ENCODE measurements at places on chromosomes 1 and 21.

DNA sequence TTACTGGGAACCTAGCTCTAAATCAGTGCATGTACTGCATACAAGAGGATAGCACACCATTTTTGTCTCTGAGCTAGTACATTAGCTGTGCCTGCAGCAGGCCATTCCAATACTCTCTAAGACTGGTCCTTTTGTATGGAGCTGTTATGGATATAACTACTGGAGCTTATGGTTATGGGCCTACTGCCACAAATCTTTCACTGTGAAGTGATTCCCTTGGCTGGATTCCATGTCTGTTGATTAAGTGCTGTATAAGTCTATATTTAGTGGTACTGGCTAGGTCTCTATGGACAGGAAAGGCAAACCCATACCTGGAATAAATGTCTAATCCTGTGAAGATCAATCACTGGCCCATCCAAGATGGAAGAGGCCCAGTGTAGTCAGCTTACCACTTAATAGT is 12.0 kb downstream of the ZFYVE9 start:
- DNase-seq, result no peak

- DNase-seq, result no peak
Measured at GRCh38 chr1:10767282-10767681, 29.2 kb downstream of the CASZ1 start.

GRCh38 chr1:227428803-227429202 is 110.5 kb upstream of the CDC42BPA start:
- DNase-seq, result no peak

DNA sequence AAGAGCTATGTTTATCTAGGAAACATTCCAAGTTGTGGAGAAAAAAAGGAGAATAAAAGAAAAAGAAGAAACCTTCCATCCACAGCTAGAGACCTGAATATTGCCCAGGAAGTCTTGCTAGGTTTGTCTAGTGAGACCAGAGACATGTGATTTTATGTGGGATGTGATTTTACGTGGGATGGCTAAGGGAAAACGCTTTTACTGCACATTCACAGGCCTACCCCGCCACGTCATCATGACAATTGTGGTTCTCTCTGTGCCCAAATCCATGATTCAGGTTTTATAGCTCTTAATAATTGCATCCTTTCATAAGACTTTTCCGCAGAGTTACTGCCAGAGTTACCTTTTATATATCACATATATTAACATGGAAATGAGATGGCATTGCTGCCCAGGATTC is 86.4 kb upstream of the SSX2IP start:
- no peak for DNase-seq

DNA sequence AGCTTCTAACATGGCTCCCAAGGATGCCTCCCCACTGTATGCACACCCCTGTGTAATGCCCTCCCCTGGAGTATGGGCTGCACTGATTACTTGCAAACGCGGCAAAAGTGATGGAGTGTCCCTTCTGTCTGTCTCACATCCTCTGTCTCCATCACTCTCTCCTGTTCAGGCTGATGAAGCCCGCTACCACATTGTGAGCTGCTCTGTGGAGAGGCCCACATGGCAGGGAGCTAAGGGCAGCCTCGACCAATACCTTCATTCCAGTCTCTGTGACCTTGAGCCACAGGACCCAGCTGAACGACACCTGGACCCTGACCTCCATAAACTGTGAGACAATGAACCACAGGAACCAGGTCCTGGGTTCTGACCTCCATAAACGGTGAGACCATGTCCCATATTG is 154.1 kb upstream of the ETV3 start:
- DNase-seq, result no peak

GRCh38 chr1:88985032-88985431 is 7.4 kb downstream of the KYAT3 start:
- DNase-seq, result no peak

DNA sequence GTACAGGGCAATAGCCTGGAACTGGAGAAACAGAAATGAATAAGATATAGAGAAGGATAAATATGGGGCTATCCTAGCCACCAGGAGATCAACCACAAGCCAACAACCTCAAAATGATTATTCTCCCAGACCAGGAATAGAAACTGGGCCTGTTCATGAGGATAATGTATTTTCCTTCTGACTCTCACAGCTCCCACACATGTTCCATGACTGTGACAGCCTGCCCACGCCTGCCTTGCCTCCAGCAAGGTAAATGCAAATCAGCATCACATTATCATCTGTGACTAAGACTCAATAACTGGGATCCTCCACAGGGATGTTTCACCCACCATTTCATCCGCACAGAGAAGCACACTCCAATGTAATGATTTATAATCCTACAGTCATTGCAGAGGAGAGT is 3.3 kb downstream of the ENSA start:
- DNase-seq, result no peak

GRCh38 chr1:204619721-204620120 is 65.8 kb downstream of the LRRN2 start:
- no peak for DNase-seq

DNA sequence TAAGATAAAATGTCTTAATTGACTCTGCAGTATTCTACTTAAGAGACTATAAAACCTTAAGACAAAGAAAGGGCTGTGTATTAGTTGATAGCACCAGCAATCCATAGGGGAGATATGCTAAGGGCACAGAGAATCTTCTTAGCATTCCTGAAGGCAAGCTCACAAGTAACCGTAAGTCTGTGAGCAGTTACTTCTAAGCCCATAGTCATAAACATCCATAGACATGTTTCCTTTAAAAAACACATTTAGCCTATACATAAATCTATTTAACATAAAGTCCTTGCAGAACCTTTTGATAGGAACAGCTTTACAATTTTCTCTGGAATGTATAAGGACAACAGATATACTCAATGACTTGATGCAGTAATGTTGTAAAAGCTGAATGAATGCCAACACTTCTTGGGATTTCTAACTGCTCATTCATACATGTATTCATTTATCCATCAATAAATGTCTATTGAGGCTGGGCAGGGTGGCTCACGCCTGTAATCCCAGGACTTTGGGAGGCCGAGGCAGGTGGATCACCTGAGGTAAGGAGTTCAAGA is 6.3 kb upstream of the ERRFI1 start:
- DNase-seq, result no peak

DNA sequence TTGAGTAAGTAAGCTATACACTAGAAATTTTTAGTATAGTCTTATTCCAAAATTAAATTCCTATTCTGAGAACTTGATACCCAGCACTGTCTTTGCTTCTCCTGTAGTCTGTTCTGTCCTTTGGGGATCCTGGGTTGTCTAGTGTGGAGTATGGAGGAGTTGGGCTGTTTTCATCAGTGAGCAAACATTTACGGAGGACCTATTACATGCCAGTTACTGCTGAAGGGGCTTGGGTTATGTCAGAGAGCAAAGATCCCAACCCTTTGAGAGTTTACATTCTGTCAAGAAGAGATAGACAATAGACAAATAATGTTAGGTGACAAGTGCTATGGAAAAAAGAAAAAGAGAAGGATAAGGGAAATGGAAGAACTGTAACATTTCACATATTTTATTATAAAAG is 9.0 kb downstream of the TRAPPC10 start:
- DNase-seq, result no peak

- no peak for DNase-seq
Measured at GRCh38 chr1:107459204-107459904, 318.5 kb downstream of the NTNG1 start.

DNA sequence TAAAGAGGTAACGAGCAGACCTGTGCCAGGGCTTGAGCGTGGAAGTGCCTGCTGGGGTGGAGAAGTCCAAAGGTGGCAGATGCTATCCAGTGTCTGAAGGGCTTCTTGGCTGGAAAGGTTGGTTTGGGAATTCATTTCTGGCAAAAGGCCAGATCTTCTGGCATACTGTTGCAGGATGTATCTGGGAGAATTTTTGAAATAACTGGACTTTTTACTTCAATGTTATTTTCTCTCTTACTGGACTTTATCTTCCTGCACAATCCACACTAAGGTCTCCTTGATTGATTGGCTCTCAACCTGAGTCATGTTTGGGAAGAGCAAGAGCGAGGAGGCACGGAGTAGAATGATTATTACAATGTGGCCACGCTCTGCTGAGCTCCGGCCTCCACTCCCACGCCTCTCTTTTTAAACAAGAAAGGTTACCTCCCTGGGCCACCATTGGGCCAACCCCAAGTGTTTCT is 278.4 kb downstream of the TM2D1 start:
- no peak for DNase-seq

DNA sequence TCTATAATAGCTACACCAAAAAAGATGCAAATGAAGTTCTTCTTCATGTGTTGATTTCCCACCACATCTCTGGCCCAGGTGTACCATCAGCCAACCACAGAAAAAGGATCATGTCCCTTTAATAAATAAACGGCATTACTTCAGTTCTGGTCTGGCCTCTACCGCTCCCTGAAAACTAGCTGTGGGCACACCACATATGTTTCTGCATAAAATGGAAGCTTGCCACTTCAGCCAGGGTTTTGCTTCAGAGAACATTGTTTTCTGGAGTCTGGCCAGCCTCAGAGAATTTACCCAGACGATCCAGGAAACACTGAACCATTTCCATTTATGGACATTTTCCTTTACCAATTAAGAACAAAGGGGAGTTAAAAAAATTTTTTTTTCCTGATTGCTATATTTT is 5.8 kb upstream of the LAMC2 start:
- no peak for DNase-seq

- DNase-seq, result no peak
Measured at GRCh38 chr1:11571906-11572616, 82.2 kb downstream of the FBXO2 start.

DNA sequence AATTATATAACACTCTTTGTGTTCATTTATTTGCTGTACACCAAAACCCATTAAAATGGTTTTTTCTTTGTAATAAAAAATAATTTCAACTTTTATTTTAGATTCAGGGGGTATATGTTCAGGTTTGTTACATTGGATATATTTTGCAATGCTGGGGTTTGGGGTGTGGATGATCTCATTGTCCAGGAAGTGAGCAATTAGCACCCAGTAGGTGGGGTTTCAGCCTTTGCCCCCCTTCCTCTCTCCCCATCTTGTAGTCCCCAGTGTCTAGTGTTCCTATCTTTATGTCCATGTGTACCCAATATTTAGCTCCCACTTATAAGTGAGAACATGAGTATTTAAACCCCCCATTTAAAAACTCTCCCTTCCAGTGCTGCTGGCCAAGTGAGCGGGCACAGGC is 184.6 kb downstream of the RHOU start:
- DNase-seq, result no peak

- peak; percentile 93 for DNase-seq
Measured at GRCh38 chr21:33198346-33199099, 31.2 kb upstream of the IFNAR2 start.

GRCh38 chr1:203643213-203644045 is 16.8 kb downstream of the ATP2B4 start:
- no peak for DNase-seq

DNA sequence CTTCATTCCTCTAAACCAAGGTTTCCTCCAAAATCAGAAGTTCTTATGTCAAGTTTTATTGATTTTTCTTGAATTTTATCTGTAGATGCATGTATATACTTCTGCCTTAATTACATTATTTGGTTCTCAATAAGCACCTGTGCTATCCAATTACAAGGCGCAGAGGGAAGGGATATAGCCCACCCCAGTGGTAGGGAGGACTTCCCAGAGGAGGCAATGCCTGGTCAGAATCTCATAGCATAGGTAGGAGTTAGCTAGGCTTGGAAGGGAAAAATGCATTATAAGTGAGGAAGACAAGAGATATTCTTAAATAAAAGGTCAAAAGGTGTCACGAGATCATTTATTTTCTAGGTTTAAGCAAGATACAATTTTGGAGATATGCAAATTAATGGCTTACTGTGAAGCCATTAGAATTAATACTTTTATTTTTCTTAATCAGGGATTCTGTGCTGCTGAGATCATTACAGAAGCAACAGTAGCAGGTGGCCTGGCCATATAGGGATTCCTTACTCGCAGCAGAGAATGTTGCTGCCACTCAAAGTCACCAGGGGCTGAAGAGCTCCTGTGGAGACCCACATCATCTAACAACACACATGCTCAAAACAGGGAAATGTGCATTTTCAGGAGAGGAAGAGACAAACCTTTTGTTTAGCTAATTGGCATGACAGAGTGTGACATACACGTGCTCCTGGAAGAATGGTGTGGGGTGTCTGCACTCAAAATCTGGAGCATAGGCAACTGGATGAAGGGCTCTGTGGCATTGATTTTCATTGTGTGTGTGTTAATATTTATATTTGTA is 178.3 kb downstream of the ATG4C start:
- no peak for DNase-seq

- no peak for DNase-seq
Measured at GRCh38 chr1:18265641-18266040, 158.0 kb downstream of the IGSF21 start.

- no peak for DNase-seq
Measured at GRCh38 chr1:6858596-6858995, 73.3 kb downstream of the CAMTA1 start.

- DNase-seq, result peak; percentile 68
Measured at GRCh38 chr1:155909894-155910293, 1.3 kb downstream of the RIT1 start.

DNA sequence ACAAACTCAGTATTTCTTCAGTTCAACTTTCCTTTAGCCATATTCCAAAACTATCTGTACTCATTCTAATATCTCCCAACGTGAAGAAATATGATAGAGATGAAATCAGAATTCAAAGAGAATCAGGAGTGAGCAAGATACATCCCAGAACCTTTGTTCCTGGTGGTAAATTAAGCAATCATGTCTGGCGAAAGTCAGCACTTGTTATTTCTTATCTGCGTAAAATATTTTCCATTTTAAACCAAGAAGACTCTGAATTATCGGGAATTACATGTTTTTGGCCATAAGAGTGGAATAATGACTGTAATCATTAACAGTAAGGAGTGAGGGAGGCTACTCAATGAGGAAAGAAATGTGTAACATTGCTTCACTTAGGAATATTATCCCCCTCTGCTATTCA is 253.7 kb downstream of the PDE4B start:
- no peak for DNase-seq

GRCh38 chr1:217622042-217622441 is 8.8 kb downstream of the GPATCH2 start:
- DNase-seq, result no peak

GRCh38 chr1:205693421-205693991 is 13.2 kb upstream of the SLC45A3 start:
- DNase-seq, result peak; percentile 83

- DNase-seq, result no peak
Measured at GRCh38 chr1:158008630-158009029, 15.2 kb downstream of the KIRREL1 start.

Data from Kasumi-1 (cell line).